ENCODE measurements at places on chromosomes 1 and 21. TPM values are rescaled to one million over a fixed set of nuclear protein-coding genes. Genes with fewer than 3 reads are reported as not detected.
A peak's percentile ranks its signal among the peaks of the same experiment; 100 is the strongest.

DNA sequence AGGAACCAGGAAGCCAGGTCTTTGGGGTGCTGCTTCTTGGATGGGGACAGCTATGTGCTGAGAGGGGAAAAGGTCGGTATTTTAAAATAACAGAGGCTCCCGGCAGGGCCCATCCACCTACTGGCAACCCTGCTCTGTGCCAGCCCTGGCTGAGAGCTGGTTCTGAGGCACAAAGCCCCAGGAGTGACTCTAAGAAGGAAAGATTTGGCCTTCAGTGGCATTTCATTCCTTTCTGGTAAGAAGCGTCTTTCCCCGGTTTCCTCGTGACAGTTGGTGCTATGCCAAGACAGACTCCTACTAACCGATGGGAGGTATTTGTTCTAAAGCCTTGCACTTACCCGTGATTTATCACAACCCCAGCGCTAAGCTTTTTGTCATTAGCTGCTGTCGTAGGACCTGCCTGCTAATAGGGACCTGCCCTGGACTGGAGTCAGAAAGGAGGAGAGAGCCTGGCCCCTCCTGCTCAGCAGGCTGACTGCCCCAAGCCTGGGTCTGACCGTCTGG lies 123.1 kb upstream of the ADAR start:
- DNase-seq: no peak

GRCh38 chr1:54310439-54311328 lies 95.5 kb downstream of the SSBP3 start:
- no peak for DNase-seq

- no peak for DNase-seq
Measured at GRCh38 chr1:76138217-76138616, 63.7 kb downstream of the ST6GALNAC3 start.

RAB42 gene
- total RNA-seq: not detected

DNA sequence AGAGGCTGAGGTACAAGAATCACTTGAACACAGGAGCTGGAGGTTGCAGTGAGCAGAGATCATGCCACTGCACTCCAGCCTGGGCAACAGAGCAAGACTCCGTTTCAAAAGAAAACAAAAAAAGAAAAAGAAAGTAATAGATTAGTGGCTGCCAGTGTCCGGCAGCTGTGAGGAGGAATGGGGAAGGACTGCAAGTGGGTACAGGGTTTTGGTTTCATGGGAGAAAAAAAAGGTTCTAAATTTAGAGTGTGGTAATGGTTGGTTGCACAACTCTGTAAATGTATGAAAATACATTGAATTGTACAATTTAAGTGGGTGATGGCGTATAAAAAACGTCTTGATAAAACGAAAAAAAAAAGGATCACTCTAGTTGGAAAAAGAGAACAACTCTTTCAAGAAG lies 6.7 kb downstream of the TAF1A start:
- no peak for DNase-seq

ZNF683 gene
- total RNA-seq: not detected

KRTAP19-5 gene
- not detected for total RNA-seq

DNA sequence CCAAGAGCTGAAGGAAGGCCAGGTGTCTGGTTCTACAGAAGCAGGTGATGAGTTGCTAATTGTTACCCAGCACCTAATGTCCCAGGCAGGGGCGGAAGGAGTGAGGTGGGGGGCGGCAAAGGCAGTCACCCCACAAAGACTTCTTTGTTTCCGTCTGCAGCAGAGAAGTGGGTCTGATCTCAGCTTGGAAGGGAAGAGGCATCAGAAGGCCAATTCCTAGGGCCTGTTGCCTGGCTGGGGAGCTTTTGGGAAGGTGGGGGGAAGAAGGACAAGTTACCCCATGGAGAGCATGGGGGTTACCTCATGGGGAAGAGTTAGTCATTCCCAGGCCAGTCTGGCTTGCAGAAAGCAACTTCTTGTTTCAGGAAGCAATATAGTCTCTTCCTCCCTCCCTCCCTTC lies 10.9 kb downstream of the IGSF21 start:
- peak; percentile 43 for DNase-seq

DNA sequence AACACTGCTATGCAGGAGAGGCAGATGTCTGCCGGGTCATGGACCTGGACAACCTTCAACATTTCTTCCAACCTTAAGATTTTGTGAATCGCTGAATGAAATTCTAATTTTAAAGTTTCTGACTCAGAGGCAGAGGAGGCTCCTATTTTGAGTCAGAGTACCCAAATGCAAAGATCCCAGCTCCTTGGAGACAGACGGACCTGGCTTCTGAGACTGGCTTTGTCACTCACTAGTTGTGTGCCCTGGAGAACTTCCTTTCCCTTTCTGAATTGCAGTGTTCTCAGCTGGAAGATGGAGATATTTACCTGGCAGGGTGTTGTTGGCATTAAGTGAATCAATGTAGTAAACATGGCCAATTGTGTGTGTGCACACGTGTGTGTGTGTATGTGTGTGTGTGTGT lies 51.9 kb downstream of the IER5 start:
- DNase-seq: no peak

DNA sequence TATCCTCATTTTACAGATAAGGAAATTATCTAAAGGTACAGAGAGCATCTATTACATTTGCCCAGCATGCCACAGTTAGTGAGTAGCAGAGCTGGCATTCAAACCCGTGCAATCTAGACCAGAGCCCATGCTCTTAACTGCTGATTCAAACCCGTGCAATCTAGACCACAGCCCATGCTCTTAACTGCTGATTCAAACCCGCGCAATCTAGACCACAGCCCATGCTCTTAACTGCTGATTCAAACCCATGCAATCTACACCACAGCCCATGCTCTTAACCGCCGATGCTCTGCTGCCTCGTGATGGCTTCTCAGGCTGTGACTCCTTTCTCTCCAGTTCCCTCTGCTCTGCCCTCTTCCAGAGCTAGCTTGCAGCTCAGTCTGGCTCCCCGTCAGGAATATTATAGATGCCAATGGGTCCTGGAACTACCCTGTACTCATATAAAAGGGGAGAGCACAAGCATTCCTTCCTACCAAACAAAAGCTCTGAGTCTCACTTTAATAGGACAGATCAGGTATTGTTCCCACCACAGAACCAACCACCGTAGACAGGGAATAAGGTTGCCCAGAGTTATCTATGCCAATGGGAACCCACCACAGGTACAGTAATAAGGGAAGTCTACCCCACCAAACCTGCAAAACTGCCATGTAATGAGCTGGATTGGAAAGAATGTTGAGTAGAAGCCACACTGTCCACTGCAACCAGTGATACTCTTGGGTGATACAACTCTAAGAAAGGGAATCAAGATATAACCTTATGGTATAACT lies 78.4 kb downstream of the SMYD3 start:
- no peak for DNase-seq
